Stimulated activated CD4-positive, alpha-beta T cell treated with anti-CD3 and anti-CD28 coated beads, Interleukin-1b, Interleukin-23, amount 100 ng/mL, for 1 hour (primary cell): ENCODE measurements at places on chromosomes 3 and 15.

DNA sequence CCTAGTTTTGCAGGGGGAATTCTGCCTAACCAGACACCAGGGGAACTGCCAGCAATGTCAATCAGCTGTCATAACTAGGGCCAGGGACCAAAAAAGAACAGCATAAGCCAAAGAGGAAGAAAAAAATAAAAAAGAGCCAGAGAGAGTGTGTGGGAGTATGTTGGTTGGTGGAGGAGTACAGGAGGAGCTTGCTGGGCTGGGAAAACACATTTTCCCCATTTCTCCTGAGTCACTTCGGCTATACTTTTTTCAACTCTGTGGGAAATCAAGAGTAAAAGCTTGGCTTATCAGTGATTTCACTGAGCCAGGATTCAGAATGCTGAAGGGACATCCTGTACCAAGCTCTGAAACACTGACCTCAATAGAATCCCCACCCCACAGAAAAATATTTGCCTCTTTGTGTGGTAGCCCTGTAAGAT, 144.7 kb upstream of the DPH6 start:
- no peak for DNase-seq

GRCh38 chr3:195692354-195692685, 28.5 kb upstream of the MUC20 start:
- DNase-seq = no peak

GRCh38 chr3:5162102-5162501, 25.4 kb upstream of the EDEM1 start:
- DNase-seq = no peak

DNA sequence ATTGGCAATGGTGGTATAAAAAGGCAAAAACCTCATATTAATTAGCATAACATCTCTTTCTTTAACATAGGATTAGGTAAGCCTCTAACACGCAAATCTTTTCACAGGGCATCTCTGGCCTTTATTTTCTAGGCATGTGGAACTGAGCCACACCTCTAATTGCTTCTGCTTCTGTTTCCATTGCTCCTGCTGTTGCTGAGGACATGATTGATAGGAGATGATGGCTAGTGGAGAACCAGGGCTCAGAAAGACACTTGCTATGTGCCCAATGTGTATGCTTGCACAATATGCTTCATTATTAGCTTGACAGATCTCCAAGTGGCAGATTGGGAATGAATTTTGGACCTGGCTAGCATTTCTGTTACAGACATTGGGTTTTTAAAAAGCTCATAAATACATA, 114.5 kb downstream of the EPHA3 start:
- no peak for DNase-seq

- DNase-seq = no peak
These were observed 205.3 kb downstream of the SOX2 start for GRCh38 chr3:181917027-181917426.

DNA sequence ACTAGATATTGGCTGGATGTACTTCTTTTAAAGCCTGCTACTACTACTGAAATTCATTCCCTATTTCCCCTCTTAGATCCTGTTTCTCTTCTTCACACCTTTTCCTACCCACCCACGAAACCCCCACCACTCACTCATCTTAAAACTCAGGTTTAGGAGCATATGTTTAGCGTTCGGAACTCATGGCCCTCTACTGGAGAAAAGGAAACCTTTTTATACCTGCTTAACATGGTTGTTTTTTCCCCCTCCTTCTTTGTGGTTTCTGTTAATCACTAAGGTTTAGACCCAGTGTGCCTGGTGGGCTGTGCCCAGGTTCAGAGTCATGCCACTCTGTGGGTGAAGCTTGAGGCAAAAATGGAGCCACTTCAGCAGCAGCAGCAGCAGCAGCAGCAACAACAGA, 2.6 kb downstream of the ARID3B start:
- DNase-seq = no peak
